ENCODE measurements at places on chromosomes 3 and 15.

- DNase-seq = no peak
Measured at GRCh38 chr3:134161898-134162615, 88.6 kb downstream of the RYK start.

DNA sequence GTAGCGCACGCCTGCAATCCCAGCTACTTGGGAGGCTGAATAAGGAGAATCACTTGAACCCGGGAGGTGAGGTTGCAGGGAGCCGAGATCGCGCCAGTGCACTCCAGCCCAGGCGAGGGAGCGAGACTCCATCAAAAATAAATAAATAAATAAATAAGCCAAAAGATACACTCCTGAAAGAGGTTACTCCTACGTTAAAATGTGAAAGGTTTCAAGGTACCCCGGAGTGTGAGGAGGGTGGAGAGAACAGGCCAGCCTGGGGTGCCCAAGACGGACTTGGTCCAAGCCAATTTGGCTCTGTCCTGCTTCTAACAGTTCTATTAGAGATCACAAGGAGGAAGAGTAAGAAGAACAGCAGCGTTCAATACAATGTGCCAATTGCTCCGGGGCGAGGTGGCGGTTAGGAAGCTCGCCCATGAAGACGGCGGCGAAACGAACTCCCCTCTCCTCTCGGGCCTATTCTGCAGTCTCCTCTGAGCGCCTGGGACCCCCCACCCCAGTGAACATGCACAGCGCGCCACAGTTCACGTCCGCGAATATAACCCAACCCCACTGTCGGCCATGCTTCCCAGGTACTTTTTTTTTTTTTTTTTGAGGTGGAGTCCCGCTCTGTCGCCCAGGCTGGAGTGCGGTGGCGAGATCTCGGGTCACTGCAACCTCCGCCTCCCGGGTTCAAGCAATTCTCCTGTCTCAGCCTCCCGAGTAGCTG lies 942 bp downstream of the ELP6 start:
- no peak for DNase-seq

GRCh38 chr3:38561746-38562466 lies 65.8 kb downstream of the EXOG start:
- DNase-seq = no peak

DNA sequence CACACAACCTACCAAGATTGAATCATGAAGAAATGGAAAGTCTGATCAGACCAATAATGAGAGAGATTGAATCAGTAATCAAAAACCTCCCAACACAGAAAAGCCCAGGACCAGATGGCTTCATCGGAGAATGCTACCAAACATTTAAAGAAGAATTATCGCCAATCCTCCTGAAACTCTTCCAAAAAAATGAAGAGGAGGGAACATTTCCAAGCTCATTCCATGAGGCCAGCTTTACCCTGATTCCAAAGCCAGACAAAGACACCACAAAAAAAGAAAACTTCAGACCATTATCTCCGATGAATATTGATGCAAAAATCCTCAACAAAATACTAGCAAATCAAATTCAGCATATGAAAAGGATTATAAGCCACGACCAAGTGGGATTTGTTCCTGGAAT lies 94.1 kb downstream of the SENP2 start:
- DNase-seq = no peak

- DNase-seq = no peak
Measured at GRCh38 chr15:92930776-92931175, 30.7 kb downstream of the CHD2 start.

GRCh38 chr15:74203914-74204431 lies 1.4 kb upstream of the STRA6 start:
- no peak for DNase-seq

DNA sequence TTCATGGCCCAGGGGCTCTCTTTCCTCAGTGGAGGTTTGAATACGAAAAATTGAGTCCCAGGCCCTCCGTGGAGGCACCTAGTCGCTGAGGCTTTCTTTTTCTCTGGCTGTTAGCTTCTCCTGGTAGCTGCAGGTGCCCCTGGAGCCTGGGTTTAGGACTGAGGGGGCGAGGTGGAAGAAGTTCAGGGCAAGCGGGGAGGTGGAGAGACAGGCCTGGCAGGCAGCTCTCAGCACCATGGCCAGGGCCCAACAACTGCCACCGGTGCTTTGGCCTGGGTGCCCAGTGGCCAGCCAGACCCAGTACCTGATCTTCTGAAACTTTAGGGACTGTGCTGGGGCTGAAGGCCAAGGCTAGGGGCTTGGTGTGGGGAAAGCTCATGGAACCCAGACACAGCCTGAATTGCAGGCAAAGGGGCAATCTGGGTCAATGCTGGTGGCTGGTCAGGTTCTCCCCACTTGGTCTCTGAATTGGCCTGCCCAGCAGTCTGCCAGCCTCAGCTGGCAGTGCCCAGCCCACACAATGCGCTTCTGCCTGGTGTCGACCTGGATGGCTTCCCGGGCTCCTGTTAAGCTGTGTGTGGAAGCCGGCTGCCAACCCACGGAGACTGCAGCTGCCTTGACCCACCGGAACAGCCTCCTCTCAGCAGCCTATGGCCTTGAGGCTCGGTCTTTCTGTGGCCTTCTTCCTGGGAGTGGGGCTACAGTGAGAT lies 30.3 kb upstream of the POLG start:
- no peak for DNase-seq

DNA sequence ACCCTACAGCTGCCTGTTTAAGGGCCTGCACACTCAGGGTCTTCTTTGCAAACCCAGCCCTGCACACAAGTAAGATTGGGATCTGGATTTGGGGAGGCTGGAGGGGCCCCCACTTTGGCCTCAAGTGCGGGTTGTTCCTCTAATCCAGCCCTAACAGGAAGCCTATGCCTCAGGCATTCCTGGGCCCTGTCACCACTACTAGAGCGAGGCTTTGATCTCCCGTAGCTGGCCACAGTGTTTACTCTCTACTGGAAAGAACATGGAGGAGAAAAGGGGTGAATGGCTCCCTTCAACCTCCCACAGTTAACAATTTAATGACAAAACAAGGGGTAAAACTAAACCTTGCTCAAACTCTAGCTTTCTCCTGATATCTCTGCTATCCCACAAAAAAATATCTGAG lies 48.4 kb downstream of the DZIP1L start:
- DNase-seq = no peak

- DNase-seq = no peak
Measured at GRCh38 chr15:57565311-57565710, 26.4 kb upstream of the MYZAP start.

DNA sequence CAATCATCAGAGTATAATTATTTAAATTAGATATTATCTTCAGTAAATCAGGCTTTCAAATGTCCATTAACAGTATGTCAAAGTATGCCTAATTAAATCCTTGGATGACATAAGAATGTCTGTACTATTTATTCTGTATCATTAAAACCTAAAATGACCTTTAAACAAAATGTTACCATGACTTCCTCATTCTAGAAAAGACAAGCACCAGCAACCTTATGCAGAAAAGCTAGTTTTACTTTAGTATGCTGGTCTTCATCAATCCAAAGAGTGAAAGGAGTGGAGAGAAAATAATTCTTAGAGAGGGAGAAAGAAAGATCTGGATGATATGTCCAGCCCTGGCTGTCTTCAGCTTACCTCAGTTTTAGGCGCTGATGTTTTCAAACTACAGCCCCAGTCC lies 140.1 kb upstream of the UBE2E2 start:
- no peak for DNase-seq

DNA sequence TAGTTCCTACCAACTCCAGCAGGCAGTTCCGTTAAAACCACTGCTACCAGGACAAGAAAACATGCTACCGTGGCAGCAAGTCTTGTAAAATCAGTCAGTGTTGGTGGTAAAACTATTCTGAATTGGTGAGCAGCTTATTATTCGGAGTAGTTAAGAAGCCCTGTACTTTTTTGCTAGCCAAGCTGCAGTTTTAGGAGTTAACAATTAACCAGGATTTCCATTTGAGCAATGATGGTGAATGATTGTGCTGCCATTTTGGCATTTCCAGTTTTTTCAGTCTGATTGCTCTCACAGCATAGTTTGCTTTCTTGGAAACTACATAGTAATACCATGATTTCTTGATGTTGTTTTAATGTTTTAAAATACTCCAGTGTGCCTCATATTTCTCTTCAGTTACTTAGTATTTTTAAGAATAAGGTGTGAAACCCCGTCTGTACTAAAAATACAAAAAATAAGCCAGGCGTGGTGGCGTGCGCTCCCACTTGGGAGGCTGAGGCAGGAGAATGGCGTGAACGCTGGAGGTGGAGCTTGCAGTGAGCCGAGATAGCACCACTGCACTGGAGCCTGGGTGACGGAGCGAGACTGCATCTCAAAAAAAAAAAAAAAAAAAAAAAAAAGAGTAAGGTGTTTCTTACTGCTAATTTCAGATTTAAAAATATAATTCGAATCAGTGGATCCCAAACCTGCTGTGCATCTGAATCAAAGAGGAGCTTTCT lies 43.8 kb upstream of the SCAANT1 start:
- DNase-seq = no peak

- DNase-seq = no peak
Measured at GRCh38 chr3:50381383-50381782, 22.1 kb upstream of the TMEM115 start.

DNA sequence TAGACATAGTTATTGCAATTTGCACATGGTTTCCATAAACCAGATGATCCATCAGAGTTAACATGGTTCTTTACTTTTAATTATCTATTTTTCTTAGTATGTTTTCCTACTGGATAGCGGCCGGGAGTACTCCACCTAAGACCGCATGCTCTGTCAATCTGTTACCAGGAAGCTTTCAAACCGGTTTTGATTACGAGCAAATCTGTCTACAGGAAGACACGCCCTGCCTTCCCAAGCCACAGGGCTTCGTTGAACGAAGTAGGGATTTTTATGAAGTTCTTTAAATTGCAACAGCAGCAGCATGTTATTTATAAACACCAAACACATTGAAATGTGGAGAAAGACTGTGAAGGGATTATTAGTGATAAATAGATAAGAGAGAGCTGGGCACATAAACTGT lies 283.3 kb upstream of the ROBO2 start:
- no peak for DNase-seq

DNA sequence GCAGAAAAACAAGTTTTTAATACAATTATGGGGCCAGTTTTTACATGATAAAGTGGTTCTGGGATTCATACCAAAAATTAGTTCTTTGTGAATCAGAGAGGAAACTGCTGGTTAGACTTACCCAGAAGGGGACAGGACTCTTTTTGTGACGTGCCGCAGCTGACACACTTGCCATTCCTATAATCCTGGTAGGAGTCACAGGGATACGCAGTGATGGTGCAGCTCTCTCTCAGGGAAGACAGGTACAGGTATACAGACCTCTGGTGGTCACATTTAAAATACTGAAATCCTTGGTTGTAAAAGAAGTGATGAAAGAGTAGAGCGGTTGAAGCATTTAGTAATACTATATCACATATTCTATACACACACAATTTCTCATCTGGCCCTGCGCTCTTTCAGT lies 20.2 kb upstream of the TMEM41A start:
- DNase-seq = no peak

DNA sequence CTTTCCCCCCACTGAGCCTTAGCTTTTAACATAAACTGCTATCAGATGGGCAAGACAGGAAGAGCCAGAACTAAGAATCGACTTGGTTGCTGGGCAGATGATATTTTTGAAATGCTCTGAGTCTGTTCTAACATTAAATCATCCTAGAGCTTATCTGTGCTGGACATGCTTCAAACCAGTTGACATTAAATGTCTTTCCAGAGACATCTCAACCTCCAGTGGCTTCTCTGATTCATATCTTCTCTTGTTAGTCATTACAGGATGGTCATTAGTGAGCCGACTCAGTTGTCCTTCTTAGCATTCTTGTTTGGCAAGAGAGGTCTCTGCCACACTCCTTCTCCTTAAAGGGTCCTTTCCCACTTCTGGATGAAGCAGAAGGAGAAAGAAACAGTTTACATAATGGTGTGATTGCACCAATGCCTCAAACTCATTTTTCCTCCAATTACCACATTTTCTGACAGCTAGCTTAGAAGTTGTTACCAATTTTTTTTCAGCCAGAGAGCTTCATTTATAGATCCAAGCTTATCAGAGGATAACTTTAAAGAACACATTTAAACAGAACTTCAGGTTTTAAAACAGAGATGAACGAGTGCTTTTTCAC lies 21.7 kb upstream of the SYN2 start:
- no peak for DNase-seq

DNA sequence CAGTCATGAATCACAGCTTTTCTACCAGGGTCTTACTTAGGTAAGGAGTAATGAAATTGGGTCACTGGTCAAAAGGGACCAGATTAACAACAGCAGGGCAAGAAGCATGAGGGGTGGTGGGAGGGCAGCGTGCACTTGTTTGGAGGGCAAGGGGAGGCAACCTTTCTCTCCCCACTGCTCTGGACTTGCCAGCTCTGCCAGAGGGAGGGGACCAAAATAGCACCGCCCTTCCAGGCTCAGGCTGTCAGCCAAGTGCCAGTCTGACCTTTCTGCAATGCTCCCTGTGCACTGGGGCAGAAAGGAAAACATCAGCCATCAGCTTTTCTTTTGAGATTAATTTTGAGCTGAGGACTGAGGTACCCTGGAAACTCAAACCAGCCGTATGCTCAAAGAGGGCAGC lies 4.5 kb upstream of the ULK3 start:
- peak; percentile 70 for DNase-seq

GRCh38 chr3:156511987-156512677 lies 42.8 kb downstream of the SSR3 start:
- no peak for DNase-seq

DNA sequence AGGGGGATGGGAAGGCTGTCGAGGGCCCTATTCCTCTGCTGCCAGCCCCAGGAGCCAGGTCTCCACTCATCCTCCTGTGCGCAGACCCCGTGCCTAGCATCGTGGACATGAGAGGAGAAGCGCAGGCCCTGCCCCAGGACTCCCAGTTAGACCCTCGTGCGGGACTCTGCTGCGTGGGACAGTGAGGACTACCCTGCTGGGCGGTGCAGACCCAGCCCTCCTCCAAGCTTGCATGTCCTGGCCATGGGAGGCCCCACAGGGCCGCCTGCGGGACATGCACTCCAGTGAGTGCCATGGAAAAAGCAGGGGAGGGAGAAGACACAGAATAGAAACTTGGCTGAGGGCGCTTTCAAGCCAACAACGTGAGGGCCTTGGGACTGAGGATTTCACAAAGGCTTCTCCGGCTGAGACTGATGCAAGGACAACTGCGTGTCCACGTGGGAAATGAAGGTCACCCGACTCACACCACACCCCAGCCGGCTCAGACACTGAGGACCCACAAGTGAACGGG lies 62.6 kb upstream of the IQSEC1 start:
- DNase-seq = no peak

DNA sequence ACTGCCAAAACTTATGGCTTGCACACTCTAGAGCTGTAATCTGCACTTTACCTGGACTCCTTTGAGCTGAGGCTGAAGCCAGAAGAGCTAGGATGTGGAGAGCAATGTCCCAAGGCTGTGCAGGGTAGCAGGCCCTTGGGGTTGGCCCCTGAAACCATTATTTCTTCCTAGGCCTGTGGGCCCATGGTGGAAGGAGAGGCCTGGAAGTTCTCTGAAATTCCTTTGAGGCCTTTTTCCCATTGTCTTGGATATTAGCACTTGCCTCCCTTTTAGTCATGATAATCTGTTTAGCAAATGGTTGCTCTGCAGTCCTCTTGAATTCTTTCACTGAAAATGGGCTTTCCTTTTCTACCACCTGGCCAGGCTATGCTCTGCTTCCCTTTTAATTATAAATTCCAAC lies 102.0 kb upstream of the SGO1 start:
- DNase-seq = no peak

GRCh38 chr15:70210076-70210475 lies 112.4 kb upstream of the TLE3 start:
- DNase-seq = no peak

- DNase-seq = no peak
Measured at GRCh38 chr3:128854475-128854874, 24.9 kb upstream of the ACAD9 start.

GRCh38 chr3:49466085-49466484 lies 4.0 kb upstream of the DAG1 start:
- DNase-seq = no peak

GRCh38 chr3:138063416-138063815 lies 52.0 kb downstream of the DZIP1L start:
- DNase-seq = no peak
